ENCODE measurements at places on chromosomes 2 and 18.

DNA sequence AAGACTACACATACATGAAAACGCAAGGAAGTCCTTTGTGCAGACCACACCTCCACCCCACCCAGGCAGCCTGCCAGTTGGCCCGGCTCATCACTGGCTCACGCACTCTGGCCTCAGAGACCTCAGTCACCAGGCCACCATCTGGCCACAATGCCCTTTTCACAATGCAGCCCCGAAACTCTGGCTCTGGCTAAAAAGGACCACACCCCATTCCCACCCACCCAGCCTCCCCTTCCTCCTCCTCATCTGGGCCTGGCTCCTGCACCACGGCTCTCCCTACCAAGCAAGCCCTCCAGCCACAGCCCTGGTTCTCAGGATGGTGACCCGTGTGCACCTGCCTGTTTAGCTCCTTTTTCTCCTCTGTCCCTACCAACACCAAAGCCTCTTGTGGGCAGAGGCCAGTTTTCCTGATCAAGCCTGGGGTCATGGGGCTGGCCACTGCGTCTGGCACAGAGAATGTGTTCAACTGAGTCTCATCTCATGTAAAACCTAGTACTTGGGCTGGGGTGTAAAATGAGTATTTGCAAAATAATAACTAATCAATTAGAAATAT lies 7.4 kb downstream of the HDAC4 start:
- no peak for DNase-seq

- no peak for DNase-seq
Measured at GRCh38 chr2:11861044-11861443, 114.6 kb downstream of the LPIN1 start.

DNA sequence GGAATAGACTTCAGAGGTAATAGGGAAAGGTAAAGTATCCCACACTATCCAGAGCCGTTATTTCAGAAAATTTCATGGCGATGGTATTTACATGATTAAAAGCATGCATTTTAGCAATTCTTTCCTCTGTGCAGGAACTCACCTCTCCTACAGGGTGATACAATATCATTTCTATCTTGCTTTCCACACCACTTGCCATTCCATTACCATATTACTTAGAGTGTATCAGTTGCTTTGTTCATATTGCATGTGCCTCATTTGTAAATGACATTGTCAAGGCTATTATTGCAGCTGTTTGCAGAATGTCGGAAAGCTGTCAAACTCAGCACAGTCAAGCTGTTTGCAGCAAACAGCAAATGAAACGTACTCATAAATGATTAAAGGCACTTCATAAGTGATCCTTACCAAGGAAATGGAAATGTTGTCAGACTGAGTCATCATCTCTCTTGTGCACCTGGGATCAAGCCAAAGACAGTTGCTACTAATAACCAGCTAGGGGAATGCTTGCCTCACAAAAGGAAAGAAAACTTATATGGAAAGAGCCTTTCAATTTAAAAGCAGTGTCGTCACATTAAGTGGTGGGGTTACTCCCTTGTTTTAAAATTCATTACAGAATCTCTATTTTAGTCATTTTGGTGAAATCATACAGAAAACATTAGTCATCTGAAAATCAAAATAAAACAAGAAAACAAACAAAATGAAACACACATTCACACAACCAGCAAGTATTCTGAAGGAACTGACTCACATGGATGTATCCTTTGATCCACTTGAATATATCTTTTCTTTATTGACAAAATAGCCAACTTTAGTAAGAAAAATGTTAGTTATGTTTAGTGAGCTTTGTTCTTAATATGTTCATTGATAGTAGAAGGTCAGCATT lies 1064.1 kb upstream of the CNTNAP5 start:
- no peak for DNase-seq

DNA sequence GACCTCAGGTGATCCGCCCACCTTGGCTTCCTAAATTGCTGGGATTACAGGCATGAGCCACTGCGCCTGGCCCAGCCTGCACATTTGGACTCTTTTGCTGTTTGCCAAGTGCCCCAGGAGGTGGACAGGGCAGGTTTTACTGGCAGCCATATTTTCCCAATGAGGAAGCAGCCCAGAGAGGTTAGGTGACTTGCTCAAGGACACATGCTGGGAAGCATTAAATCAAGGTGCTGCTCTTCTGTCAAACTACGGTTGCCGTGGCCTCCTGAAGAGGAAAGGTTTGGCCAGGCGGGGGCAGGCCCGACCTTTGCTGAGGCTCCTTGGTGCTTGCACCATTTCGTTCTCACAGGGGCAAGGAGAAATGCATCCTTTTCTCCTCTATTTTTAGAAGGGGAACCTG lies 44.0 kb downstream of the DNMT3A start:
- DNase-seq, result no peak

DNA sequence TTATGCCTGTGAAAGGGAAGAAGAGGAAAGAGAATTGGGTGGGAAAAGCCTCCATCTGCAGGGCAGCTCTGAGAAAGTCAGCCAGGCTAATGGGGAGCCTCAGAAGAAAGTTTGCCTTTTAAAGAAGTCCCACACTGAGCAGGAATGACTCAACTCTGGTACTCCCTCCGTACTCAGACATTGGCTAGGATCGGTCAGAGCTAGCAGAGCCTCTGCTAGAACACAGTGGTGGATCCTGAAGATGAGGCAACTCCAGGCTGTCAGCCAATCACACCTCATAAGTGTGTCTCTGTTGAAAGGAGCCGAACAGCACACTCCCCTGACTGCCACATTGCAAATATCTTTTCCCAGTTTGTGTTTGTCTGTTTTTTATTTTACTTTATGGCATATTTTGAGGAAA lies 96.9 kb downstream of the HNRNPLL start:
- peak; percentile 10 for DNase-seq

GRCh38 chr18:52395146-52395852 lies 55.3 kb downstream of the DCC start:
- no peak for DNase-seq

- DNase-seq, result no peak
Measured at GRCh38 chr18:66764230-66764629, 160.3 kb upstream of the CDH19 start.

DNA sequence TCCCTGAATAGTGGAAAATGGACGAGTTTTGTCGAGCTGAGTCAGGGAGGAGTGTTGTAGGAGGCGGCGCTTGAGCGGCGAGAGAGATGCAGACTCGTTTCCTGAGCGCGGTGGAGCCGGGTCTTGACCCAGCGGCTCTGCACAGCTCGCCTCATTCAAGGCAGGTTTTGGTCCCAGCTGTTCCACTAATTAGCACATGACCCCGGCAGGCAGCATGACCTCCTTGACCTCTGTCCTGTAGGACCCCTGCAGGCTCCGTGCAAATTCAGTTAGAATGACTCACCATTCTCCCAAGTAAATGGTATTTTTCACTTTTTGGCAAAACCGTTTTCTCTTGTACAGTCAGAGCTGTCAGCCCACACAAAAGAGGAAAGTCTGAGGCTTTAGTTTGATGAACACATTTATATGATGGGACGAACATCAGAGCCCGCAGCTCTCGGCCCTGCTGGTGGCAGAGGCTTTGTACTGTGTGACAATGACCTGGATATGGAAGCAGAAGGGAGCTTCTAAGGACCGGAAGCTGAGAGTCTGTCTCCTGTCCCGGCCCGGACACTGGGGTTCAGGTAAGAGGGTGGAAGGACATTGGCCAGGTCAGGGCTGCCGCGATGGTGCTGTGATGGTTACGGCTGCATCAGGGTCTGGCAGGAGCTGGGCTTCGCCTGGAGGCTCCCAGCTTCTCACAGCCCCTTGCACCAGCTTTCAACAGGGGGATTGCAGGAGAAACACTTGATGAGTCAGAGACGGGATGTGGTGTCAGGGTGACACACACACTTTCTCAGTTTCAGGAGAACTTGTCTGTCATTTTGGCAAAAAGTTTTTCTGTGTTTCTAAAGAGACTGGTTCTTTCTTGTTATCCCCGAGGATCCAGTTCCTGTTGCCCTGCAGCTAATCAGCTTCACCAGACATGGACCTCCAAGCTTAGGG lies 29.9 kb upstream of the ALKAL2 start:
- DNase-seq, result no peak

DNA sequence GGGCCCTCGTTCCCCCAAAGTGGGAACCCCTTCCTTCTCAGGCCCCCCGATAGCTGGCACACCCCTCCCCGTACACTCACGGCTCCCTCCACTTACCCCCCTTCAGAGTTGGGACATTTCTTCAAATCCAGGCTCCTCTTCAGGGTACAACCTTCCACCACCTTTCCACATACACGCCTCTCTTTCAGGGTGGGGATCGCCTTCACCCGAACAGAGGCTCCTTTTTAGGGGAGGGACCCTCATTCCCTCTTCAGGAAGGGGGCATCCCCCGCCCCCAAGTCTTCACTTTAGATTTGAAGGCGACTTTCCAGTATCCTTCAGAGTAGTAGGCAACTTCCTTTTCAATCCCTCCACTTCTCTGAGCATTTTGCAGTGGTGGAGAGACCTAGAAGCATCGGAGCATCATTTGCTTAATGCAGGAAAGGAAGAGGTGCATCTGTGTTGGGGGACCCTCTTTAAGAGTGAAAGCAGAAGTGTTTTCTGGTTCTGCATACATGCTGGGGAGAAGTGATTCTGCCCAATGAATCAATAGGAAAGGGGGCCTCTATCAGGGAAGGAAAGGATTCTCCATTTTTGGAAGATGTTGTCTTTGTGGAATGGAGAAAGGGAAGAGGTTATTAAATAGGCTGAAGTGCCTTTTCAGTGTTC lies 845 bp downstream of the EML4 start:
- peak; percentile 46 for DNase-seq

- peak; percentile 57 for DNase-seq
Measured at GRCh38 chr18:24176727-24177416, 38.0 kb downstream of the CABYR start.

DNA sequence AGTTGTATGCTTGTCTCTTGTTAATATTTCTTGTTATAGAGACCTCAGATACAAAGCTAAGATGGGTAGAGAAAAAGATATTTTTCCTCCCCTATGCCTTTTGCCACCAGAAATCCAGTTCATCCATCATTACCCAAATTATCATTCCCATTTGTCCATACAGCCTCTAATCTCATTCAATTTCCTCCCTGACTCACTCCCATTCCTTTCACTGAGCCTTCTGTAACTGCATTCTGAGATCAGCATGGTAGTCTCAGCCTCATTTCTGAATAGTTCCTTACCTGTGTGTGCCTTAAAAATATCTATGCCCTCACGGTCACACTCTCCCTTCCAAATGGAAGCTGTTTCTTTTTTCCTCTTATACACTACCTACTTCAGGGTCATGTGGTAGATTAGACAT lies 15.7 kb upstream of the PIK3C3 start:
- no peak for DNase-seq

- DNase-seq, result peak; percentile 85
Measured at GRCh38 chr2:171522052-171522787, at the start of gene CYBRD1. CYBRD1 (plus strand) TSS chr2:171522474; CDS start chr2:171522546, 72 bp downstream.

GRCh38 chr18:23279931-23280330 lies 144.6 kb downstream of the CABLES1 start:
- DNase-seq, result no peak

GRCh38 chr2:65075605-65076344 lies 19.6 kb downstream of the CEP68 start:
- DNase-seq, result no peak

- DNase-seq, result peak; percentile 63
Measured at GRCh38 chr2:170770008-170770605, at the start of gene ERICH2. ERICH2 (plus strand) TSS chr2:170770378; CDS start chr2:170770682, 304 bp downstream.

DNA sequence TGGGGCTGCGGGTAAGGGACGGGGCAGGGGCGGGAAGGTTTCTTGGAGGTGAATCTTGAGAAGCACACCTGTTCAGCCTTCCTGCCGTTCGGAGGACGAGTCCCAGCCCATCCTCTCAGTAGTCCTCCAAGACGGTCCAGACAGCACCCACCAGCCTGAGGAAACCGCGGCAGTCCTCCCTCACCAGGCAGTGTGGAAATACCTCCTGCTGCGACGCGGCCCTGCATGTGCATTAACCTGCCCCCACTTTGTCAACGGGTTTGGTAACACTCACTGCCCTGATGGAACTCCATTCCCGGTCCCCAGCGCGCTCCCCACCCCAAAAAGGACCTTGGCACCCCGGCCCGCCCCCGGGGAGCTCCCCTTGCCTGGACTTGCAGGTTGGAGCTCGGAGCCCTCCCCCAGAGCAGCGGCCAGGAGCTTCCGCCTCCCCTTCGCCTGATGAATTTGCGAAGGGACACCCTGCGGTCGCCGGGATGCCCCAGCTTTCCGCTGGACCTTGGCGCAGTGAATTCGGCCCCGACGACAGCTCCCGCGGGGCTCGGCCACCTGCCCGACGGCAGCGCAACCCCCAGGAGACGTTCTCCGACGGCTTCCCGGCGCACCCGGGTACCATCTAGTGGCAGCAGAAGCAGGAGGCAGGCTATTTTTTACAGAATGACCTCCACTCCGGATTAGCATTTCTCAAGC lies 31.5 kb downstream of the ACVR1C start:
- DNase-seq, result peak; percentile 69

DNA sequence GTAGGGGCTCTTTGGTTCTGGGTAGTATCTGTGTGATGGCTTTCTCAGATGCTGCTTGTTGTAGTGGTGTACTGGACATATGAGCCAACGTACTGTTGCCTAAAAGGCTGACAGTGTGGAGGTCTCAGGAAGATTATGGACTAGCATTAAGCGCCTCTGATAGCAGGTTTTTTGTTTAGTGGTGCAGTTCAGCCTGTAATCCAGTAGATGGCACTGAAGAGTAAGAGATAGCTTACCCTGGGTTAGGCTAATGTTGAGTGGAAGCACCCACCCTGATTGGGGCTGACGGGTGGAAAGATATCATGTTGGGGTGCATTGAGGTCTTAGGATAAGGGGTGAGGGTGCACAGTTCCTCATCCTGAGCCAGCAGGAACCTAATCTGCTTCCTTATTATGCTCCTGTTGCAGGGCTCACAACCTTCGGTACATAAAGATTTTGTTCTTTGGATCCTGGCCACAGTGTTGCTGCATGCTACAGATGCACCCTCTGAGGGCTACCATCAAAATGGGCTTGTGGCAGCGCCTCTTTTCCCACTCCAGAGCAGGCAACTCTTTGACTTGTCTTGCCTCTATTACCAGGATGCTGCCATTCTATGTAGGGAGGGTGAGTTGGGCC lies 79.6 kb downstream of the MSTN start:
- DNase-seq, result peak; percentile 1

DNA sequence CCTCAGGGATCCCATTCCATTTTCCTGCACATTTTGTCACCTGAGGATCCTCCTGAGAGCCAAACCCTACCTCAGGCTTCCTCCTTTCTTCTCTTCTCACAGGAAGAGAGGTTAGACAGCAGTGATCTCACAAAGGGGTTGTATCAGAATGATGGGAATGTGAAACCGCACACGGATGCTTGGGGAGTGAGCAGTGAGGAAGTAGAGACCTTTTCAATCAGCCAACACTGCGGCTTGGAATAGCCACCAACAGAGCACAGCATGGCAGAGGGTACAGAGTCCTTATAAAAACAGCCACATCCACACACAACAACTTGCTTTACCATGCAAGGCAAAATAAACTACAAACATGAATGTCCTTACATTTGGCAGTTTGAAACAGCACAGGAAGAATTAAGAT lies 8.7 kb downstream of the TMEM182 start:
- no peak for DNase-seq

DNA sequence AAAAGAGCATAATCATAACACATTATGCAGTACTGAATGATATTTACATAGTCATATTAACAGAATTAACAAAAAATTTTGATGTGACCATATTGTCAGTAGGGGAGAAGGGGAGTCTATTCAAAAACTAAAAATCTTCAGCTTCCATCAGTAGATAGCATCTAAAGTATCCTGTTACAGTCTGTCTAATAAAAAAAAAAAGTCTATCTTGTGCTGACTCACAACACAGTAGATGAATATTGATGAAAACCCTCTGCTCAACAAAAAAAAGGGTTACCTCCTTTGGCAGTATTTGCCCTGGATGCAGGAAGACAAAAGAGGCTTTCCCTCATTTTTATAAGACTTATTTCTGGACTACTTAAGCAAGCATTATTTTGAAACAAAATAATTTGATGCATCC lies 27.3 kb downstream of the GRB14 start:
- DNase-seq, result no peak

GRCh38 chr2:173667415-173667814 lies 297.8 kb downstream of the SP3 start:
- no peak for DNase-seq

Data from suppressor macrophage treated with lipopolysaccharide for 1 hour (primary cell).